A673 (cell line): ENCODE measurements at places on chromosomes 2 and 18. TPM values are rescaled to one million over a fixed set of nuclear protein-coding genes. Genes with fewer than 3 reads are reported as not detected.

COL6A3 gene
- 0.86 and 2.2 TPM in 2 replicates for total RNA-seq

FNDC4 gene
- total RNA-seq = 1.3 and 3.1 TPM in 2 replicates

- no peak for DNase-seq
Observed at GRCh38 chr2:41916177-41916576, 131.6 kb upstream of the PKDCC start.

- no peak for DNase-seq
Observed at GRCh38 chr2:62817348-62817747, 111.8 kb downstream of the EHBP1 start.

DNA sequence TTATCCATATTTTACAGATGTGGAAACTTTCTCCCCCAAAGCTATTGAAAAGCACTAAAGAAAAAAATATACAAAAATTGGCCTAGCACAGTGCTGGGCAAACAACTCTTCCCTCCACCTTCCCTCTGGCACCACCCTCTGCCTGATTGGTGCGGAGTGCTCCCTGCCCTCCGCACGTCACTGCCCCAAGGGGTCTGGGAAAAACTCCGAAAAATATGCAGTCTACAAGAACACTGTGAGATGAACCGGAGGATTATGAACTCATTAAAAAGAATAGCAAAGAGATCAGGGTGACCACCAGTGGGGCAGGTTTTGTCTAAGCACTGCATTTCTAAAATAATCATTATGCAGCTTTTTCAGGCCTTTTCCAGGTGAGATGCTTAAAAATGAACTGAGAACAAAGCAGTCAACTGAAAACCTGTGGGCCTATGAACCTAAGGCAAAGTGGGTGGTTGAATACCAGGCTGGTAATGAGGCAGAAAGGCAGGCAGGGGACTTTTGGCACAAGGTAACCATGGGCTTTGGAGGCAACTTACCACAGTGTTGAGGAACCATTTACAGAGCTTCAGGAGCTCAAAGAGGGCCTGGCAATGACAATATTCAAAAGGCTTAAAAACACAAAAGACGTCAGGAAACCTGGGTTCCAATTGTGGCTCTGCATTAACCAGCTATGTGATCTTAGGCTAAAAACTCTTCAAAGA, 57.5 kb downstream of the AAK1 start:
- DNase-seq = no peak

DNA sequence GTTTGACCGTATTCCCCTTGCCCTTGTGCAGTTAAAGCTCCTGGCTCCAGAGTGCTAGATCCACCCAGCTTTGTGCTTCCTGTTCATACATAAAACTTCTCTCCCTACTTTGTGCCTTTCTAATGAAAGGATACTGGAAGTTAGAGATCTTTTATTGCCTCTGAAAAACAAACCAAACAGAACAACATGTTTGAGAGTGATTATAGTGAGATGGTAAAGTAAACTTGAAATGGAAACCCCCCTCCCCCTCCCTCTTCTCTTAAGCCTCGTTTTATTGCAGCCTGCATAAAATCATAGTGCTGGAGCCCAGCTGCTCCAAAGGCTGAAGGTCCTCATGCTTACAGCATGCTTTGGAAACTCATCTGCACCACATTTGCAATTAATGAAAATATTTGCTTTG, 125.1 kb downstream of the TANC1 start:
- DNase-seq = peak; percentile 37

GRCh38 chr18:22848615-22849014, 84.5 kb upstream of the RBBP8 start:
- DNase-seq = no peak

GRCh38 chr2:43199492-43200488, 26.6 kb downstream of the ZFP36L2 start:
- DNase-seq = no peak

GRCh38 chr2:170530284-170530745, 184.8 kb upstream of the SP5 start:
- DNase-seq = peak; percentile 46

- DNase-seq = no peak
Observed at GRCh38 chr2:97715951-97716694, 2.7 kb downstream of the ZAP70 start.

DNA sequence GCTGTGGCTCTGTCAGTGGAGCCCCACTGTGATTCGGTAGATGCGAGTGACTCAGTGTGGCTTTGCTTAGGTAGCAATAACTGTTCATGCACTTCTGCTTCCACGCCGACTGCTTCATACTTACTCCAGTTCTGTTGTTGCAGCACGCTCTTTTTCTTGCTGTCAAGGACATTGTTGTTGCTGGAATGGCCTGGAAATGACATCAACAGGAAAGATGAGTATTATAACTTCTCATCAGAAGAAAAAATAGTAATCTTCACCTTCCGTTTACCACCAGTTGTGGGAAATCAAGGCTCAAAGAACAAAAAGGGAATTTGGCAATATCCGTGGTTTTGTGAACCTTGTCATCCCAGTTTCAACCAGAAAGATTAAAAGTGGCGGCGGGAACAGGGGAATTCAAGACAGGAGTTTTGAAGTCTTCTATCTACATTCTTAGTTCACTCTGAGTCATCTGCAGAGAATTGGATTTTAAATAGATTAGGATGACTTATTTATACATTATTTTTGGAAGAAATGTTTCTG, 8.3 kb downstream of the TM4SF20 start:
- peak; percentile 61 for DNase-seq
